ENCODE measurements at places on chromosomes 13 and 19. TPM values are rescaled to one million over a fixed set of nuclear protein-coding genes. Genes with fewer than 3 reads are reported as not detected.

- DNase-seq: no peak
Observed at GRCh38 chr13:65677906-65678305, 1552.2 kb downstream of the PCDH9 start.

DNA sequence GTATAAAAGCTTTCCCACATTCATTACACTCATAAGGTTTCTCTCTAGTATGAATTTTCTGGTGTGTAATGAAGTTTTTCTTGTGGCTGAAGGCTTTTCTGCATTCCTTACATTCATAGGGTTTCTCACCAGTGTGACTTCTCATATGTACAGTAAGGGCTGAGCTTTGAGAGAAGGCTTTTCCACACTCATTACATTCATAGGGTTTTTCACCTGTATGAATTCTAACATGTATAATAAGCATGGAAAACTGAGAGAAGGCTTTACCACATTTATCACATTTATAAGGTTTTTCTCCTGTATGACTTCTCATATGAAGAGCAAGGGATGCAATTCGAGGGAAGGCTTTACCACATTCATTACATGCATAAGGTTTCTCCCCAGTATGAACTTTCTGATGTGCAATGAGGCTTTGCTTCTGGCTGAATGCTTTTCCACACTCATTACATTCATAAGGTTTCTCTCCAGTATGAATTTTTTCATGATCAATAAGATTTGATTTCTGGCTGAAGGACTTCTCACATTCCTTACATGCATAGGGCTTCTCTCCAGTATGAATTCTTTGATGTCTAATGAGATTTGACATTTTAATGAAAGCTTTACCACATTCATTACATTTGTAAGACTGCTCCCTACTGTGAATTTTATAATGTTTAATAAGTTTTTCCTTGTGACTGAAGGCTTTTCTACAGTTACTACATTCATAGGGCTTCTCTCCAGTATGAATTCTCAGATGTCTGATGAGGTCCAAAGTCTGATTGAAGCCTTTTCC is 42.6 kb downstream of the ZNF527 start:
- DNase-seq: no peak

Gene GRK1
- not detected for total RNA-seq

- DNase-seq: no peak
Observed at GRCh38 chr19:50646074-50646807, 3.0 kb upstream of the C19orf81 start.

- DNase-seq: no peak
Observed at GRCh38 chr13:111789420-111789819, 277.5 kb upstream of the SOX1 start.

DNA sequence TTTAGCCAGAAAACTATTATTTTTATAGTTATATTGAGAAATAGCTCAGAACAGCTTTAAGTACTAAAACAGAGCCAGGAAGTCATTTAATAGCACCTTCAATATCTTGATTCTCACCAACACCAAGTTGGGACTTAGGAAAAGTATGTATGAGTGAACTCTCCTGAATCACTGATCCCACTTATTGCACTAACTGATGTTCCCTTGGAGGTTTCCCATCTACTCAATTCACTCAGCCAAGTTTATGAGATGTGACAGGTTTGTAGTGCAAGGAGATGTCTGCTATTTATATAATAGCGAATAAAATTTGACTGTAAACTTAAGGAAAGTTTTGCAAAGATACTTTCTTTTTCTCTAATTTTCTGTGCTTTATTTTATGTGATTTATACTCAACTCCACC is 1147.6 kb upstream of the PCDH20 start:
- DNase-seq: no peak

Gene ANKLE1
- total RNA-seq: 0.39 TPM

DNA sequence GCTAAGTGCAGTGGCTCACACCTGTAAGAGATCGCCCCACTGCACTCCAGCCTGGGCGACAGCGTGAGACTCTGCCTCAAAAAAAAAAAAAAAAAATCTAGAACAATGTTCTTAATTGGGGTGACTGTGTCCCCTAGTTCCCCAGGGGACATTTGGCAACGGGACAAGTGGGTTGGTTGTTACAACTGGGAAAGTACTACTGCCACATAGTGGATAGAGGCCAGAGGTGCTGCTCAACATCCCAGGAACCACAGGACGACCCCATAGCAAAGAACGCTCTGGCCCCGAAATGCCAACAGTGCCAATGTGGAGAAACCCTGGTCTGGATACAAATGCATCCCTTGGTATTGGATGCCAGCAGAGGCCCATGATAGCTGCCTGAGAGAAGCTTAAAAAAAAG is 11.8 kb downstream of the NLRP12 start:
- DNase-seq: no peak

Gene CAPN12
- total RNA-seq: 0.34 TPM

DNA sequence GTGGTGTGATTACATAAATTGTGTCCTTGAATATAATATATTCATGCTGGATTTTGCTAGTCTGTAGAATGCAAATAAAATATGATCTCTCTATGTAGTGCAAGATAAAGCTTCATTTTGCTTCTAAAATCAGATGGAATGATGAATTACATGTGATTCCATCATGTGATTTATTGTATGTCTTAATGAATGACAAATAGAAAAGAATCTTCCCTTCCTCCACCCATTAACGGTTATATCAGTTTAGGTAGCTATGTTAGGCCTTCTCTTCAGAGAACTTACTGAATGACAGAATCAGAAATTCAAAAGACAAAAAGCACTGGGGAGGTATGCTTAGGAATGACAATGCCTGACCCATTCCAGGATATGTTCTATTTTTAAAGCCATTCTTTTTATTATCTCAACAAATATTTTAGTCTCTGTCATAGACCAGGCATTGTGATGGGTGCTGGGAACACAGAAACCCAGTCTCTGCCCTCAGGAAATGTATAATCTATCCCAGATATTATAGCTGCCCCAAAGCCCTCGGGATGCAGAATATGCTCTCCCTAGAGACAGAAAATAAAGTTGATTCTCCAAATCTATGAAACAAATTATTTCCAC is 90.6 kb downstream of the TEX26 start:
- no peak for DNase-seq

DNA sequence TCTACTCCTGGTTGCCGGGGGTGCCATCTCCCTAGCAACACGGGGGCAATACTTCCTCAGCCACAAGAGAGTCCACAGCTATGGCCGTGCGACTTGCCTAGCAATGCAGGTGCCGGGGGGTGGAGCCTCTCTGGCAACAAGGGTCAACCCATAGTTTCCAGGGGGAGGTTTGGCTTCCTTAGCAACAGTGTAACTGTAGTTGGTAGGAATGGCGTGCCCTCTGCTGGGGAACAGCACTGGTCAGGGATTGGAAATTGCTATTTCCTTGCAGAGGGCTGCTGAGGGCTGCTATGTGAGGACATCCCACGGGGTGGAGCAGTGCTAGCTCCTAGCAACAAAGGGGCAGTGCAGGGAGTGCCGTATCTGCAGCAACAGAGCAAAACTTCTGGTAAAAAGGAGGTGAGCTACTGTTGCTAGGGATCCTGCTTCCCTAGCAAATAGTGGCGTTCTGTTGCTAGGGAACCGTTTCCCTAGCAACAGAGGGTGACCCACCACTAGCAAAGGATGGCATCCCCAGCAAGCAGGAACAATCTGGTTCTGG is 7.0 kb upstream of the TMC4 start:
- DNase-seq: no peak

GRCh38 chr19:4102339-4103079 is 21.4 kb downstream of the MAP2K2 start:
- DNase-seq: no peak

- no peak for DNase-seq
Observed at GRCh38 chr19:55681131-55682092, 6.4 kb downstream of the EPN1 start.

GRCh38 chr13:49627831-49628652 is at the start of gene ARL11:
Gene ARL11 (plus strand): TSS chr13:49628507. CDS start chr13:49630448, 1,941 bp downstream.
- no peak for DNase-seq

- DNase-seq: no peak
Observed at GRCh38 chr19:49775742-49776370, 9.1 kb downstream of the AP2A1 start.

Measured in glomerular endothelial cell (primary cell).